ENCODE measurements at places on chromosomes 4 and X.

DNA sequence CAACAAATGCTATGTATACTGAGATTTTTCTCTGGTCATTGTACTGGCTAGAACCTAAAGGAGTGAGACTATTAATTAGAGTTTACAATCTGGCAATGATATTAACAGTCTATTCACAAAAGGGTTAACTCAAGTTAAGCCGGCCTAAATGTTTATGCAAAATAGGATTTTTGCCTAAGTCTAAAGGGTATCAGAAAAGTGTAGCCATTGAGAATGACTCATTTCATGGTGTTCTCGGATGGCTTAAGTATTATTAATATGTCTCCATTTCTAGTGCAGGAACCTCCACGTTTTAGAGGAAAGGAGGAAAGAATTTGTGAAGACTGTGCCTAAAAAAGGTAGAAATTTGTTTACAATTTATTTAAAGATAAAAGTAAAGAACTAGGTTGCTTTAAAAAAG lies 29.8 kb downstream of the DYNLT3 start:
- DNase-seq, result no peak

DNA sequence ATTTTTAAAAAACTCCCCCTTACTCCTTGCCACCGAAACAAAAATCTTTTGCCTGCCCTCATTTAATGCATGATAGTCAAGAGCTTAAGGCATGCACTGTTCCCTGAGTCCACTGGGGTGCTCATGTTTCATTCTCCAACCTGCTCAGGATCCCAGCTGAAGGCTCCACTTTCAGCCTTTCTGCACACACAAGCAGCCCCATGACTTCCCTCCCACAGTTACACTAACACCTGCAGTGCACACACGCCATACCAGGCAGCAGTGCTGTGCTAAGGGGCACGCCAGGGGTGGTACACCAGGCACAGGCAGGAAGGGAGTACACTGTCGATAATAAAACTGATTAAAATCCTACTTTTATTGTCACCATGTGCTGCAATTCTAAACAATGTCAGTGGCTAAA lies 385.2 kb downstream of the BMPR1B start:
- no peak for DNase-seq

GRCh38 chr4:13988353-13989305 lies 361.1 kb upstream of the BOD1L1 start:
- no peak for DNase-seq

DNA sequence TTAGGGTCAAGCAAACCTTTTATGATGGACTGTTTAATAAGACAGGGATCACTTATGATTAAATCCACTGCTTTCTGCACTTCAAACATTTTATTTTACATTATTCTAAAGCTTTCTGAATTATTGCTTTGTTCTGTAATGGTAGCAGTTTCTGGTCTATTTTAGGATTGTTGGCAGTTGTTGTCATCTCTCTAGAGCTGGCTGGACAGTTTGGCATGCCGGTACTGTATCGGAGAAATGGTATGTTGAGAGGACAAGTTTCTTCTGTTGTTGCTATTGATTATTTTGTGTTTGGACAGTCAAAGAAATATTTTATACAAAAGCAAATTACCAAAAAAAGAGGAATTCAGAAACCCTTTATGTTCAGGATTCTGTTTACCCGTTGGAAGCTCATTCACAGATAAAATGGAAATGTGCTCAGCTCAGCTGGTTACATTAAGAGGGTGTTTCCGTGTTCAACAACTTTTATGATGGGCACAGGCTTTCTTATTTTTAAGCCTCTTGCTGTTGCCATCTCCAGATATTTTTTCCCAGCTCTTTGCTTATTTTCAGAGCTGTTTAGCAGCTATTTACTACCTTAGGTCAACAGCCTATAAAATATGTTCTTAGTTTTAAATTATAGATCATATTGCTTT lies 214.6 kb upstream of the IGFBP7 start:
- no peak for DNase-seq

GRCh38 chr4:42070463-42070862 lies 80.1 kb downstream of the SLC30A9 start:
- no peak for DNase-seq

DNA sequence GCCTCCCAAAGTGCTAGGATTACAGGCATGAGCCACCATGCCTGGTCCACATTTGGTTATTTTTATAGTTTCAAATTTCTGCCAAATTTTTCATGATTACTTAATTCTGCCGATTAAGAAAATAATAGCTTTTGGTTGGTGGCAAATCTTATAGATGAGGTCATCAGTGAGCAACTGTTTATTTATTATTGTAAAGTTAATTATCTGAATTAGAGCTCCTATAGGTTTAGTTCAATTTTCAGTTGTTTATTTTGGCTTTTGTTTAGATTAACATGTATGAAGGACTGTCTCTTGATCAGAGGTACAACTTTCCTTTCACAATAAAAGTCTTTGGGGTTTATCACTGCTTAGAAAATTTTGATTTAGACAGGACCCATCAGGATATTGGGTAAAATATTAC lies 262.2 kb downstream of the SLC7A11 start:
- no peak for DNase-seq

DNA sequence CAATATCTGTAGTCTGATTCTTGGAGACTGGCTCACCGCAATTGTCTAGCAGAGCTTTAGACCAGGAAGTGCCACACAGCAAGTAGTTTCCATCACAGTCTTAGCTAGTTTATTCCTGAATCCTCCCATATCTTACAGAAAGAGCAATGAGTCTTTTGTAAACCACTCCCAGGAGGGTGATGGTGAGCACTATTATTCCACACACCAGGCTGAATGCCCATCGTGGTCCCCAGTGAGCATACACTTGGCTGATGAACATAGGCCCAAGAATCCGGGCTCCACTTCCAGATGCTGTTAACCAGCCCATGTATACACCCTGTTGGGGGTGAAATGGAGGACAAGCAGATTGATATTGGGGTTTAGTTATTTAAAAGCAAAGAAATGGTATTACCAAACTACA lies 39.8 kb downstream of the PLK4 start:
- no peak for DNase-seq

- no peak for DNase-seq
Observed at GRCh38 chr4:108729731-108730130, 33.1 kb downstream of the ETNPPL start.

DNA sequence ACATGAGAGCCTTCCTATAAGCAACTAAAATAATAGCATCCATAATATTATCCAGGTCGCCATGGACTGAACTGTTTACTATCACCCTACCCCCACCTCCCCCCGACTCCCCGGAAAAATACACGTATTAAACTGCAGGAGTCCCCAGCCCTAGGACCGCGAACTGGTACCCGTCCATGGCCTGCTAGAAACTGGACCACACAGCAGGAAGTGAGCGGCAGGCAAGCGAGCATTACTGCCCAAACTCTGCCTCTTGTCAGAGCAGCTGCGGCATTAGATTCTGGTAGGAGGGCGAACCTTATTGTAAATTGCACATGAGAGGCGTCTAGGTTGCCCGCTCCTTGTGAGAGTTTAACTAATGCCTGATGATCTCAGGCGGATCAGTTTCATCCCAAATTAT lies 405.8 kb upstream of the ADGRL3 start:
- no peak for DNase-seq

DNA sequence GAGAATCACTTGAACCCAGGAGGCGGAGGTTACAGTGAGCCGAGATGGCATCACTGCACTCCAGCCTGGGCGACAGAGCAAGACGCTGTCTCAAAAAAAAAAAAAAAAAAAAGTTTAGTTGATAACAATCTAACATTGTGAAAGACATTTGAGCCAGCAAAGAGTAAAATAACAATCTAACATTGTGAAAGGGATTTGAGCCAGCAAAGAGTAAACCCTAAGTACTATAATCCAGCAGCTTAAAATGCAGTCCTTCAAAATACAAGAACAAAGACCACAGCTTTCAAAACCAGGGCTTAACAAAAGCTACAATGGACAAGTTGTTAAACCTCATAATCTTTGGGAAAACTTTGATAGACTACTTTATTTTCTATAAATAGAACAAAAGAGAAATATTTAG lies 16.9 kb downstream of the MFAP3L start:
- no peak for DNase-seq

DNA sequence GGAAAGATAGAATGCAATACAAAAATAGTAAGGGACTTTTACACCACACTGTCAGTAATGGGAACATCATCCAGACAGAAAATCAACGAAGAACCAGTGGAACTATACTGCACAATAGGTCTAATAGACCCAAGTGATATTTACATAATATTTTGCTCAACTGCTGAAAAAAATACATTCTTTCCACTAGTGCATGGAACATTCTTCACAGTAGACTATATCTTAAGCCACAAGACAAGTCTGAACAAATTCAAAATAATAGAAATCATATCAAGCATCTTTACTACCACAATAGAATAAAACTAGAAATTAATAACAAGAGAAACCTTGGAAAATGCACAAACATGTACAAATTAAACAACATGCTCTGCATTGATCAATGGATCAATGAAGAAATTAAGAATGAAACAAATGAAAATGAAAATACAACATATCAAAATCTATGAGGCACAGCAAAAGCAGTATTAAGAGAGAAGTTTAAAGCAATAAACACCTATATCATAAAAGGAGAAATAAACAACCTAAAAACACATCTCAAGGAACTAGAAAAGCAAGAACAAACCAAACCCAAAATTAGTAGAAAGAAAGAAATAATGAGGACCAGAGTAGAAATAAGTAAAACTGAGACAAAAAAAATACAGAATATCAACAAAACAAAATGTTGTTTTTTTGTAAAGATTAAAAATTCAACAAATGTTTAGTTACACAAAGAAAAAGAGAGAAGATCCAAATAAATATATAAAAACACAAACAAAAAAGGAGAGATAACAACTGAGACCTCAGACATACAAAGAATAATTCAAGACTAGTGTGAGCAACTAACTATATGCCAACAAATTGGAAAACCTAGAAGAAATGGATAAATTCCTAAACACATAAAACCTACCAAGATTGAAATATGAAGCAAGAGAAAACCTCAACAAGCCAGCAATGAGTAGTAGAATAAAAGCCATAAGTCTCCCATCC lies 51.5 kb upstream of the ANTXR2 start:
- no peak for DNase-seq

DNA sequence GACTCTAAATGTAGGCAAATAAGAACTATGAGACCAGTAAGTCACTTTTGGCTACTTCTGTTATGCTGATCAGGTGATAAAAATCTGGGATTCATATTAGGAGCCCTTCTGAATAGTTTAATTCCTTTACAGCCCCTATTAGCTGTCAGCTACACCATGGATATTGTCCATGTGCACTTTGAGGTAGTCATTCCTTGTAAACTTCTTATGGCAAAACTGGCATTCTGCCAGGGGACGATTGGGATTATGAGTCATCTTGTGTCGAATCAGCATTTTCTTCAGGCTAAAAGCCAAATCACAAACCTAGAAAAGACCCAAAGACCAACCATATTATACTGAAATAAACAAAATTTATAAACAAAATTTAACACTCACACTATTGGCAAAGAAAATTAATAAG lies 227.6 kb downstream of the PRDM5 start:
- DNase-seq, result no peak

DNA sequence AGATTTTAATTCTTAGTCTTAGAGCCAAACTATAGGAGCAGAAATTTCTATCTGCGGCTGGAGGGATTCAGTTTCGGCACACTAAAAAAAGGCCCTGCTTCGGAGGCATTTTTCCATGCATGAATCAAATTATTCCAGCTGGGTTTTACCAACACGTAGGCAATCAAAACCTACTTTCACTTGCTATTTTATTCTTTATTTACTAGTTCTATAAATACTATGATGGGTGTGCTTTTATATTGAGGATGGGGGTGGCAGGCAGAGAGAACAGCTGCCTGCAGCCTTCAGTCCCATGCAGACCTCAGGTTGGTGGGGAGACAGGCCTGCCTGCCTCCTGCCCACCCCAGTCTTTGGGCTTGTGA lies 609.8 kb downstream of the BCOR start:
- no peak for DNase-seq

DNA sequence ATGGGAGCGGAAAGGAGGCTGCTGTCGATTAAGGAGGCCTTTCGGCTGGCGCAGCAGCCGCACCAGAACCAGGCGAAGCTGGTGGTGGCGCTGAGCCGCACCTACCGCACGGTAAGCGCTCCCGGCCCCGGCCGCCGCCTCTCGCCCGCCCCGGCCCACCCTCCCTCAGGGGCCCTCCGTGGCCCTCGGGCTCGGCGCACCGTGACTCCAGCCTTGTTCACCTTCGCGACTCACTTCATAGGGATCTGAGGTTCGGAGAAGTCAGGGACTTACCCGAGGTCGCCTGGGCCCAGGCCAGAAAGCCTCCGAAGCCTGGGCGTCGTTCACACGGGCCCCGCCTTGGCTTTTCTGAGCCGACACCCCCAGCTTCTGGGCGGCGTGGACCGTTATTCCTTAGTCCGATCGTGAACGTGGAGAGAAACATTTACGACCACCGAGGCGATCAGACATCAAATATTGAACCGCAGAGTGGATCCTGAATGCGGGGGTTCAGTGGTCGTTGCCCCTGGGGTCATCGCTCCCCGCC lies 362 bp downstream of the NCAPG start:
- DNase-seq, result no peak

- DNase-seq, result no peak
Observed at GRCh38 chrX:96835660-96836289, 47.9 kb upstream of the RPA4 start.

DNA sequence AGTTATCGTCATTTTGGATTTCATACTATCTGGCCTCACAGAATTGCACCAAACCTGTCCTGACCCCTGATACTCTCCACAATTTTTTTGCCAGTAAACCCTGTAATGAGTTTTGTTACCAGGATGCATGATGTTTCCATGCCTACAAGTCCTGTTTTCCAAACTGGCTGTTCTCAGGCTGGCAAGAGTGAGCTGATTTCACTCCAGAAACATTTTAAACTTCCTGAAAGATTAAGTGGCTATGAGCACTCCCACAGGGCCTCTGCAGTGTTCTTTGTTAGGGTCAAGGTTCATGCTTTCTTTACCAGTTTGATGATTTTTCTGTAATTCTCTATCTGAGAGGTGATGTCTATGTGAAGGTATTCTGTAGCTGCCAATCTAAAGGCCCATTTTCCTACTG lies 31.7 kb upstream of the PDLIM3 start:
- no peak for DNase-seq

All from islet precursor cell (in vitro differentiated cells).